Cortex of kidney (tissue), 1 donor: ENCODE measurements at places on chromosomes 12 and 14.

DNA sequence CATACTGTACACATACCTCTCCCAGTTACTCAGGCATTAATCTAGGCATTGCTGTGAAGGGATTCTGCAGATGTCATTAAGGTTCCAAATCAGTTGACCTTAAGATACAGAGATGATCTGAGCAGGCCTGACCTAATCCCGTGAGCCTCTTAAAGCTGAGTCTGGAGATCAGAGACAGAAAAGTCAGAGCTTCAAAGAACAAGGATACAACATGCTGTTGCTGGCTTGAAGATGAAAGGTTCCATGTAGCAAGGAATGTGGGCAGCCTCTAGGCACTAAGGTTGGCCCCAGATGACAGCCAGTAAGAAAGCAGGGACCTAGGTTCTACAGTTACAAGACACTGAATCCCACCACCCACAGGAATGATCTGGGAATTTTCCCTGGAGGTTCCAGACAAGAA, 81.1 kb downstream of the MAP1LC3B2 start:
- no peak for DNase-seq

DNA sequence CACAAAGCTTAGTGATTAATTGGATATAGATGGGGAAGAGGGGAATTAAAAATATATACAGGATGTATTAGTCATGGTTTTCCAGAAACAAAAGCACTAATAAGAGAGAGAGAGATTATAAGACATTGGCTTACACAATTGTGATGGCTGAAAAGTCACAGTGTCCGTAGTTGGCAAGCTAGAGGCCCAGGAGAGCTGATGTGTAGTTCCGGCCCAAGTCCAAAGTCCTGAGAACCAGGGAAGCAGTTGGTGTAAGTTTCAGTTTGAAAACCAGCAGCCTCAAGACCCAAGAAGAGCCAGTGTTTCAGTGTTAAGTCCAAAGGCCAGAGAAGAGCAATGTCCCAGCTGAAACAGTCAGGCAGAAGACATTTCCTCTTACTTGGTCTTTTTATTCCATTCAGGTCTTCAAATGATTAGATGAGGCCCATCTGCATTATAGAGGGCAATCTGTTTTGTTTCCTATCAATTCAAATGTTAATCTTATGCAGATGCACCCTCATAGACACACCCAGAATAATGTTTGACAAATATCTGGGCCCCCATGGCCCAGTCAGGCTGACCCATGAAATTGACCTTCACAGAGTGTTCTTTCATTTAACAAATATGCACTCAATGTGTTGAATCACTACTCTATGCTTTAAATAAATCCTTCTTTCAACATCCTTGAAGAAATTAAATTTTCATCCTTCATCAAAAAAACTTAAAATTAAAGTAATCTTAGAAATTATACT, 67.2 kb upstream of the DIO2 start:
- DNase-seq: no peak

DNA sequence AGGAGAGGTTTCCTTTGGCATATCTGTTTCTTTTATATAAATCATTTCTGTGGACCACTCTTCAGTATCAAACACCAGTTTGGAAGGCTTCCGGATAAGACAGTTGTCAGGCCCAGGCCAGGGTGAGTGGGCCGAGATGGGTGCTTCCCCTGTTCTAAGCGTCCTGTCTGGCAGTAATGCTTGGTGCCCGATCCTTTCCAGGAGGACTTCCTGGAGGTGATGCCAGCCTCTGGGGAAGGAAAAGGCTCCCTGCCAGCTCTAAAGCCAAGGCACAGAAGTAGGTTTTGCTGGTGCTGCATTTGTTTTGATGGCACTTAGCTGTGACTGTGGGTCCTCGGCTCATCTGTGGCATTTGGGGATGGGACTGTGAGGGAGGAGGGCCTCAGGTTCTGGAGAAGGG, 124.4 kb upstream of the RTL1 start:
- no peak for DNase-seq

- DNase-seq: no peak
Measured at GRCh38 chr12:75635606-75636444, 124.4 kb upstream of the KRR1 start.

GRCh38 chr14:77980475-77981321, 180.8 kb downstream of the ADCK1 start:
- no peak for DNase-seq

GRCh38 chr12:1213205-1213604, 222.2 kb downstream of the ERC1 start:
- DNase-seq: no peak

DNA sequence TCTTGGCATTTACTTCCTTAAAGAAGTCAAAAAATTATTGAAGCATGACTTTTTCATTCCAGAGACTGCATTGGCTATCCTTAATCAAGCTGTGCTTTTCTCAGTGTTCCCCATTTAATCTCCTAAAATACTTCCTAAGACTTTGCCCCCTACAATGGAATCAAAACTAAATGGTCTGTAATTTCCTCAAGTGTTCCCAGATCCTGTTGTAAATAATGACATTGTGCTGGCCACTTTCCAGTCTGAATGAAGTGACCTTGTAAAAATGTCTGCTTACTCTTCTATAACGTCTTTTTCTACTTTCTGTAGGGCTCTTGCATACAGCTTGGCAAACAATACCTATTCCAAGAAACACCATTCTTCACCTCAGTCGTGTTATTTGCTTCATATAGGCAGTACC, 45.3 kb upstream of the MBIP start:
- DNase-seq: no peak

DNA sequence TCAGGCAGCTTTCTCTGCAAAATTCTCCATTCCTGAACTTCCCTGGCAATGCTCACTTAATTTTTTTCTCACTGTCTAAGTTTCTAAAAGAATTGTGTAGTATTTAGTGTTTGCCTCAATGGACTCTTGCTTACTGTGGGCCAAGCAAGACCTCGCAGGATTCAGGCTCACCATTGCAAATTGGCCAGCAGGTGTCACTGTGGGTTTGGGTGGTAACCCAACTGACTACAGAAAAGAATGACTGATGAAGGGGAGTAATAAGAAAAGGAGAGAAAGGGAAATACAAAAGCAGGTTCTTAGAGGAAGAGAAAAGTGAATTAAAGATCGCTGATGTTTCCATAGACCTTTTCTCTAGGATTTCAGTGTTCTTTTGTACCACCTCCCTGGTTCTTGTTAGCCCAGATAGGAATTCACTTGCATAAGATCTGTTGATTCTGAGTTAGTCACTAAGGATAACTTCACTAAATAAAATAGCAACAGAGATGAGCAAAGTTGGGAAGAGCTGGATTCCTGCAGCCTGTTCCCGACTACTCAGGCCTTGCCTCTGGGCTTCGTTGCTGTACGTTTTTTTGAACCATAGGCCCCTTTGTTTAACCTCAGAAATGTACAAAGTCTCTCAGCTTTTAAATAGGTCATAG, 386.5 kb upstream of the DDHD1 start:
- no peak for DNase-seq

DNA sequence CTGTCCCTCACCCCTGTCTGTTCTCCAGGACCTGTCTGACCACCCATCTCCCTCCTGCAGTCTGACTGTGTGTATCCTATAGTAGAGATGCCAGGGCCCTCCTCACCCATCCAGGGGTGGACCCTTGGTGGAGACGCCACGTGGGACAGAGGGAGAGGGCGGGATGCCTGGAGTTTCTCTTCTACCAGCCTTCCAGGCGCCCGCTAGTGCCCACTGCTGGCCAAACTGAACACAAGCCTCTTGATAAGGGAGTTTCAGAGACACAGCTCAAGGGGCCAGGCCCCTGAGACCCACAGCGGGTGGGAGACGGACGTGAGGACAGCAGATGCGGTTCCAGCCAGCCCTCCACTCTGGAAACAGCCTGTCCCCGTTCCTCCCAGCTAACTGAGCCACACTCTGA, 147.3 kb downstream of the RBM19 start:
- DNase-seq: no peak

DNA sequence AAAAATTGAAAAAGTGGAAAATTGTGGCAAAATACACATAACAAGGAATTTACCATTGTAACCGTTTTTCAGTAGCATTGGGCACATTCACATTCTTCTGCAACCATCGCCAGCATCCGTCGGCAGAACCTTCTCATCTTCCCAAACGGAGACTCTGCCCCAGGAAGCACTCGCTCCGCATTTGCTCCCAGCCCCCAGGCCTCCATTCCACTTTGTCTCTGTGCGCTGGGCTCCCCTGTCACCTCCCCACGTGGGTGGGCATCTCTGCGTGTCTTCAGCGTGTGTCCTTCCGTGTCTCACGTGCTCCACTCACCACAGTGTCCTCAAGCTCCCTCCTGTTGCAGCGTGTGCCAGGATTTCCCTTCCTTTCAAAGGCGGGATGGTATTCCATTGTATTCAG, 9.9 kb downstream of the GPR132 start:
- DNase-seq: no peak

DNA sequence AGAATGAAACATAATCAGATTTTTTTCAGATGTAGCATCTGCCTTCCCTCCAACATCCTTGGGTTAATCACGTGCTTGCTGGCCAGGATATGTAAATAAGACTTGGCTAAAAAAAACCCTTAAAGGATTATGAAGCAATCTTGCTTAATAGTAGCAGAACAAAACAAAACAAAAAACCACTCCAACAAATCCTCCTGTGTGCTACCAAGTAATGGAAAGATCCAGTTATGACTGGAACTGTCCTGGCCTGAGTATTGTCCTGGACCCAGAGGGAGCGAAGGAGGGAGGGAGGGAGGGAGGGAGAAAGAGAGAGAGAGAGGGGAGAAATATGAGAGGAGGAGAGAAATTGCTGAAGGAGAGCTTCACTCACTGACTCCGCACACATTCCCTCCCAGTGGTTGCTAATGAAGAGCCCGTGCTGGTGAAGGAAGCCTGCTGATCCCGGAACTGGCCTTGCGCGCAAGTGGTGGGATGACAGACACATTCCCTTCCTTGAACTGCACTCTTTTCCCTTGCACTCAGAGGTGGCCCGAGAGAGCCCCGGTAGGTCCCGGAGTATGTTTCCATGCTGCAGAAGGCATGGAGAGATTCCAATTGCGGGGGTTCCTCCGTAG, 57.2 kb downstream of the HMGA2 start:
- DNase-seq: no peak

DNA sequence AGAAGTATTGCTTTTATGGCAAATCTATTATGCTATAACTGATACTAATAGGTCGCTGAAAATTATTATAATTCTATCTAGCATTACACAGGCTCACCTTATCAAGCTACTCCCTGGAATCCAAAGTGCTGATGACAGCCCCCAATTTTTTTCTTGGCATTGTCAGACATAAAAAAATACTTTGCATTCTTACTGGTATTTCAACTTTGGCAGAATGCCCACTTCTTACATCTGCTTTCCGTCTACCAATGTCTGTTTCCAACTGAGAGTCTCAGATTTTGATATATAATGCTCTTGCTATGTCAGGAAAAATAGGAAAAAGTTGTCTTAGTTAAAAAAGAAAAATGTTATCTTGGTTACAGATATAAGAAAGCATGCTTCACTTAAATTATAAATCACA, 615.4 kb downstream of the C12orf50 start:
- no peak for DNase-seq

DNA sequence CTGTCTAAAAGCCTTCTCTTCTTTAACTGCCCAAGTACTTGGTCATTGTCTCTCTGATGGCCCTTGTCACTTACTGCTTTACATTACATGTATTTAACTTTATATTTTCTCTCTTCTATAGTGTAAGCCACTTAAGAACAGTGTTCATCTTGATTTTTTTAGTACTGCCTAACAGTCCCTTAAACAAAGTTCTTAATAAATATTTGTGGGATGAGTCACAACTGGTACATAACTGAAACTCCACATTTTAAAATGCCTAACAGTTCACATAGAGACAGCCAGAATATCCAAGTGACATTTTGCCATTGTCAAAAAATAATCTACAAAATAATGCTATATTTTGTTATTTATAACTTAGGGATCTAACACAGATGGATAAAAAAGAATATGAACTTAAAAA, 146.6 kb downstream of the STXBP6 start:
- no peak for DNase-seq

DNA sequence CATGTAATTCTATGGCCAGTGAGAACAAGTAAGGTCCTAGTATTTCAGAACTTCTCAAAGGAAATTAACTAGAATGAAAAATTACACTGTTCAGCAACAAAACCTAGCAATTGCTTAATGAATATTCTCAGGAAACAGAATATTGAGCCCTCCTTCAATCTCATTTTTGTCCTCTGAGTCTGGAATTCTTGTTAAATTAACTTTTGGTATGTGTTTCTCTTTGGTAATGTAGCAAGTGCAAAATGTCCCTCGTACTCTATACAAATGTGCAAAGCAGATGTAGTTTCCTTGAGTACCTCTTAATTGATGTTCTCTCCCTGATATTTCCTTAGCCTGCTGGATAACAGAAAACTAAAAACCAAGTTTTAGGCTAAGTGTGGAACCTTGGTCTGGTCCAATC, 190.8 kb upstream of the CNOT2 start:
- DNase-seq: no peak
